Naive thymus-derived CD8-positive, alpha-beta T cell (primary cell): ENCODE measurements at places on chromosomes 4 and X. TPM values are rescaled to one million over a fixed set of nuclear protein-coding genes. Genes with fewer than 3 reads are reported as not detected.

Gene TDO2
- total RNA-seq, result not detected

Gene ZNF185
- 2.7 TPM for total RNA-seq

Gene ESX1
- not detected for total RNA-seq

Gene CSN1S1
- not detected for total RNA-seq

GRCh38 chrX:81257817-81258216 lies 55.9 kb downstream of the SH3BGRL start:
- DNase-seq, result no peak

- no peak for DNase-seq
Observed at GRCh38 chr4:144355811-144356757, 215.6 kb upstream of the GYPA start.

- DNase-seq, result no peak
Observed at GRCh38 chr4:153028535-153028934, 92.4 kb downstream of the FHDC1 start.

GRCh38 chr4:110898290-110898689 lies 275.4 kb upstream of the PITX2 start:
- no peak for DNase-seq

- no peak for DNase-seq
Observed at GRCh38 chr4:187302457-187303150, 578.9 kb upstream of the FAT1 start.
